ENCODE measurements at places on chromosomes 11 and 22.

GRCh38 chr11:72313912-72314598 is 70.1 kb upstream of the PHOX2A start:
- no peak for DNase-seq
- H3K27me3 ChIP-seq, result no peaks in the 10 kb centered on the region
- no peaks in the 10 kb centered on the region for H3K4me1 ChIP-seq
- H3K36me3 ChIP-seq, result no peaks in the 10 kb centered on the region

GRCh38 chr11:73314117-73314961 is 6.3 kb downstream of the ARHGEF17 start:
- DNase-seq, result no peak
- H3K36me3 ChIP-seq, result peaks cover 2% of the 10 kb centered on the region
- peaks cover 73% of the 10 kb centered on the region for H3K4me1 ChIP-seq
- H3K27me3 ChIP-seq, result no peaks in the 10 kb centered on the region

- H3K36me3 ChIP-seq, result no peaks in the 10 kb centered on the region
- no peaks in the 10 kb centered on the region for H3K27me3 ChIP-seq
- H3K4me1 ChIP-seq, result no peaks in the 10 kb centered on the region
Measured at GRCh38 chr11:24181395-24182047, 315.3 kb upstream of the LUZP2 start.

DNA sequence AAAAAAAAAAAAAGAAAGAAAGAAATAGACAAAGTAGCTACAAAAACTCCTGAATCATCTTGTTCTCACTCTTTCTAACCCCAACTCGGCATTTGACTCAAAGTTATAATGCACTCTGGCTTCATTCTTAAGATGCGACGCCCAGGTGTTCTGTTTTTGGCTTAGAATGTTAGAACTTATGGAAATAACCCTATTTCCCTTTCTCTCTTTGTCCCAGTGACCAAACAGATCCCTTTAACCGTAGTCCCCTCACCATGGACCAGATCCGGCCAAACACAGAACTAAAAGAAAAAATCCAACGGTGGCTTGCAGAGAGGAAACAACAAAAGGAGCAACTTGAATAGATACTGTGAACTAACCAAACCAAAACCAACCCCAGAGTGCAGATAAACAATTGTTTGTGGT is 5.3 kb upstream of the ATP5MG start:
- H3K4me1 ChIP-seq, result no peaks in the 10 kb centered on the region
- H3K4me3 ChIP-seq, result no peak overlapping the region
- H3K27ac ChIP-seq, result no peak overlapping the region
- no peak for DNase-seq
- no peaks in the 10 kb centered on the region for H3K27me3 ChIP-seq
- peaks cover 6% of the 10 kb centered on the region for H3K36me3 ChIP-seq

DNA sequence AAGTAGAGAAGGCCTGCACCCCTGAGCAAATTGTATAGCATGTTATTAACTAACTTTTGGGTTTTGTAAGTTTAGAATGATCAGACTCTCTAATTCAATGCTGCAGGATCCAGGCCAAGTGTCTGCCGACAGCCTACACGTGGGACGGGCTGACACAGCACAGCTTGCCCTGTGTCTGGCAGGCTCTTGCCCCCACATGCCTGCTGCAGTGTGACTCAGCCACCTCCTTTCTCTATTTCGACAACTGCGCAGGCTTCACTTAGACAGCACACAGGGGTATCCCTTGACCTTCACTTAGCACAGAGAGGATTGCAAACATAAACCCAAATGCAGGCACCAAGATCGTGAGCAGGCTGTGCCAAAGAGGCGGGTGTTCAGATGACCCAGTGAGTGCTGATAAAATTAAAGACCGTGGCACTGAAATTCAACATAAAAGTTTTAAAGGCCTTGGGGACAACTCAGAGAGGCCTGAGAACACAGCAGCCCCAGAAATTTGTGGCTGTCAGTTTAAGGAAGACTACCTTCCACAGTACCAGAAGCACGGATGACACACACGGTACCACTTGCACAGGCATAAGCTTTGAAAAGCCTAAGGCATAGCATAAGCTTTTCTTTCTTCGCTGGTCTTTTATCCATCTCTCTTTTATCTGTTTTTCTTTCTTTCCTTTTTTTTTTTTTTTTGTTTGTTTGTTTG is 37.8 kb downstream of the SCN3B start:
- no peaks in the 10 kb centered on the region for H3K27me3 ChIP-seq
- DNase-seq, result no peak
- no peak overlapping the region for H3K27ac ChIP-seq
- no peaks in the 10 kb centered on the region for H3K4me1 ChIP-seq

DNA sequence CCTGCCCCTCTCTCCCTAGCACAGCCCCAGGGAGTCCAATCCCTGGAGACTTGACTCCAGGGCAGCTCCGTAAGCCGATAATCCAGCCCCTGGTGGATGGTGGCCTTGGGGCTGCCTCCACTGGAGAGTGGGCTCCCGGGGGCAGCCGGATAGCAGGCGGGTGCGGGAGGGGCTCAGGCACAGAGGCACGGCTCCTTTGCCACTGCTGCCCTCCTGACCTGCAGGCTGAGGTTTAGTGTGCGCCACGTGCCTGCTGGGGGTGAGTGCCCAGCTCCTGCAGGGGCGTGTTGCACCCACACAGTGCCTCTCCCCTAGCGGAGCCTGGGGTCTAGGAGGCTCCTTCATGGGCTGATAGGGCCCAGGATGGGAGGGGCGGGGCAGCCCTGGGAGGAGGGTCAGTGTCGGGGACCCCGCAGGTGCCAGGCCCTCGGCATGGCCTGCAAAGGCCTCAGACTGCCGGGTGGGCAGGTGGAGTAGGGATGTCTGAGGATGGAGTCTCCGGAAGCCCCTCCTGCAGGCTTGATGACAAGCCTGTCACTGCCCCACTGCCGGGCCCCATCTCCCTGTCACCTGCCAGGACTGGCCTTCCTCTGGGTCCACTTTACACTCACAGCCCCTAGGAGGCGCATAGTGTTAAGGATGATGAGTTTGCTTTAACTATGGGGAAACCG is 5.6 kb downstream of the DUSP8 start:
- DNase-seq, result no peak
- no peaks in the 10 kb centered on the region for H3K36me3 ChIP-seq

- DNase-seq, result no peak
- no peaks in the 10 kb centered on the region for H3K36me3 ChIP-seq
- no peaks in the 10 kb centered on the region for H3K27me3 ChIP-seq
- H3K27ac ChIP-seq, result no peak overlapping the region
- peak overlapping the region; percentile 36 for H3K4me3 ChIP-seq
- H3K4me1 ChIP-seq, result peaks cover 15% of the 10 kb centered on the region
Measured at GRCh38 chr11:554428-555226, 5.9 kb downstream of the LMNTD2 start.

GRCh38 chr11:115049796-115050195 is 371.5 kb downstream of the NXPE2 start:
- H3K36me3 ChIP-seq, result no peaks in the 10 kb centered on the region
- no peak overlapping the region for H3K4me3 ChIP-seq
- H3K4me1 ChIP-seq, result no peaks in the 10 kb centered on the region

DNA sequence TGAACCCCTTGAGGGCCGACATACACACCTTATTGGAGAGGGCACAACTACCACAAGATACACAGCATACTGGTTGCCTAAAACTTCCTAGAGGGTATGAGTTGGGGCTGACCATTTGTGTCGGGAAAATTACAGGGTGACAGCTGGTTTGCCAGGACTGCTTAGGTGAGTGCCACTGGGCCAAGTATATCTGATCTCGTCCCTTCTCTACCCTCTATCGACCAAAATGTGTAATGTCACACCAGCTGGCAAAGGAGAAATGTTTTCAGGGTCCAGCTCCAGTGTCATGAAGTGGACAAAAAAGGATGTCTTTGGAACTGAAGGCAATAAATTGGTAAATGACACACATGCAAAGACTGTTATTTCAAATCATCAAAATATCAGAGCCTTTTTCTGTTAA is 126.1 kb downstream of the PGR start:
- H3K36me3 ChIP-seq, result no peaks in the 10 kb centered on the region
- no peaks in the 10 kb centered on the region for H3K27me3 ChIP-seq
- H3K27ac ChIP-seq, result no peak overlapping the region
- no peaks in the 10 kb centered on the region for H3K4me1 ChIP-seq
- no peak overlapping the region for H3K4me3 ChIP-seq

DNA sequence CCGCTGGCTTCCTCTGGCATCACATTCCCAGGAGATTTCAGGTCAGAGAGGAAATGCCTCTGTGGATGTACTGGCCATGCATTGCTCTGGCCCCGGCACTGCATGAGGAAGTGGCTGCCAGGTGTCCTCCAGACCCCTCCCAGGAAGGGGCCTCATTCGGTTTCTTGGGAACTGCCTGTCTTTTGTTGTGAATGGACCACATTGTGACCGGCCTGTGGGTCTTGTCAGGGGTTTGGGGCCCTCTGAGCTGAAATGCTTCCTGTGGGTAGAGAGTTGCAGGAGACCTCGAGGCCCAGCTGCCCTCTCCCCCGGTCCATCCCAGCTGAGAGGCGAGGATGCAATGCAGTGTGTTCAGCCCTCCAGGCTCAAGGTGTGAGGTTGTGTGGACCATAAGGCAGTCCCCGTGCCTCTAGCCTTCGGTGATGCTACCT is 18.8 kb upstream of the ST3GAL4 start:
- no peaks in the 10 kb centered on the region for H3K27me3 ChIP-seq
- H3K4me3 ChIP-seq, result no peak overlapping the region
- peaks cover 54% of the 10 kb centered on the region for H3K4me1 ChIP-seq
- no peak for DNase-seq
- H3K36me3 ChIP-seq, result no peaks in the 10 kb centered on the region
- no peak overlapping the region for H3K27ac ChIP-seq

GRCh38 chr11:20089796-20090653 is 70.2 kb downstream of the DBX1 start:
- H3K4me3 ChIP-seq, result no peak overlapping the region
- no peaks in the 10 kb centered on the region for H3K4me1 ChIP-seq
- H3K36me3 ChIP-seq, result peaks cover 63% of the 10 kb centered on the region

DNA sequence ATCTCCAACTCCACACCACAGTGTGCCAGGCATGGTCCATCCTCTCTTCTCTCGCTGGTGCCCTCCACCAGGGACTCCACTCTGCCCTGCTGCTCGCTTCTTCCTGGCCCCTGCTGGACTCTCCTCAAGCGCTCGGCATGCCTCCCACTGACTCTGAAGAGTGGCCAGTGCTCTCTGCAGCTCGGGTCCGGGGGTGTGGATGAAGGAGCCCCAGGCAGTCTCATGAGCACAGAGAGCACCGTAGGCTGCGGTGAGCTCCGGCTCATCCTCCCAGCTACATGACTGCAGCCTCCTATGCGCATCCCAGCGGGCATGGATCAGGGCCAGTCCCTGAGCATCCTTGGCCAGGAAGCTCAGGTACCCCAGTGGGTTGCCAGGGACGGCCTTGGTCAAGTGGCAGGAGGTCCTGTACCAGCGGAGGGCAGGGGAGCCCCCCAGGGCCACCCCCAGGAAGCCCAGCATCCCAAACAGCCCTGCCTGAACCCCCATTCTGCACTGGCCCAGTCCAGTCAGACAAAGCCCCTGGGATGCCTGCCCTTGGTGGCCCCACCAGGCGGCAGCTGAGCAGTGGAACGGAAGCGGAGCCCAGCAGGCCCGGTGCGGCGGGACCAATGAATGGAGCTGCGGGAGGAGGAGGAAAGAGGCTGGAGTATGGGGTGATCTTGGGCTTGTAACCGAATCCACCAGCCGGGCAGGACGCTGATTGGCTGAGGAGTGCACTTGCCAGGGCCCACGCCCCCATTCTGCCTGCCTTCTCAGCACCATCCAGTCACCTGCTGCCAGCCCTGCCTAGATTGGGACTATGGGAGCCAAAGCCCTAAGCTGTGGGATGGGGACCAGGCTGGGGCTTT is at the start of gene PLA2G3:
Gene PLA2G3, minus strand, starts transcription at position 643 of the 851 bp plus-strand sequence. Its CDS starts 154 bp downstream, at position 489.
- H3K4me3 ChIP-seq, result no peak within 1 kb of the TSS
- H3K27me3 ChIP-seq, result no peaks in the 10 kb centered on the region
- no peak within 1 kb of the TSS for H3K27ac ChIP-seq
- H3K4me1 ChIP-seq, result no peaks in the 10 kb centered on the region
- H3K36me3 ChIP-seq, result no peaks in the 10 kb centered on the region

GRCh38 chr11:91100427-91100826 is 877.6 kb upstream of the CHORDC1 start:
- no peaks in the 10 kb centered on the region for H3K4me1 ChIP-seq
- no peaks in the 10 kb centered on the region for H3K27me3 ChIP-seq
- H3K4me3 ChIP-seq, result no peak overlapping the region

DNA sequence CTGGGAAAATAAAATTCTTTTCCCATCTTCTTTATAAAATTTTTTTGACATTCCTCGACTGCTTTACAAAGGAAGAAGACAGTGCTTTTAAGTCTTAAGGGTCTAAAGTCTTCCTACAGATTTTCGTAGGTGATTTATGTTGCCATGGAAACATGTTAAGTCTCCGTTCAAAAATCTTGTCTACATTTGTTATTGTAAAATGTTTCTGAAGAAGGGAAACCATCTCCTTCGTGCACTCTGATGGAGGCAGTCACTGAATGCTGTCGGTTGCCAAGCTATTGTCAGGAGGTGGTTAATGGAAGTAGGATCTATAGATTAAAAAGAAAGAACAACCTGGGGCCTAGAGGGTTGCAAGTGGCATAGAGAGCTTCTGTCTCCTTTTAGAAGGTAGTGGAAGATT is 52.6 kb downstream of the MAP6 start:
- H3K27me3 ChIP-seq, result no peaks in the 10 kb centered on the region
- H3K4me3 ChIP-seq, result no peak overlapping the region
- H3K4me1 ChIP-seq, result no peaks in the 10 kb centered on the region
- no peak overlapping the region for H3K27ac ChIP-seq
- DNase-seq, result no peak
- H3K36me3 ChIP-seq, result no peaks in the 10 kb centered on the region

DNA sequence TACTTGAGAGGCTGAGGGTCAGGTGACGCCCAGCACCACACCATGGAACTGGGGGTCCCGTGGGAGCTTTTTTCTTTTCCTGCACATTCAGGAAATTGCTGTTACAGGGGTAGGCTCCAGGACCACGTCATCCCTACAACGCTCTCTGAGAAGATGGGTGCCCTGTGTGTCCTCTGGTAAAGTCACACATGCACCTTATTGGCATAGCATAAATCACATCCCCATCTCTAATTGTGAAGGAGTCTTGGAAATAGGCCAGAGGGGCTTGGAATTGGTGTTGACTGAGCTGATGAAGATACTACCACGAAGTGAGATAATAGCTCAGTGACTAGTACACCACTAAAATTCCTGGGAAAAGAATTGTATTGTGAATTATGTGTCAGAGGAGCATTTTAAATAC is 57.6 kb downstream of the TNRC6B start:
- no peak overlapping the region for H3K27ac ChIP-seq
- DNase-seq, result no peak
- H3K4me1 ChIP-seq, result peaks cover 14% of the 10 kb centered on the region
- H3K27me3 ChIP-seq, result no peaks in the 10 kb centered on the region

GRCh38 chr22:27578937-27579617 is 222.5 kb downstream of the MN1 start:
- H3K4me3 ChIP-seq, result no peak overlapping the region
- H3K27me3 ChIP-seq, result no peaks in the 10 kb centered on the region
- no peaks in the 10 kb centered on the region for H3K4me1 ChIP-seq
- H3K27ac ChIP-seq, result no peak overlapping the region

DNA sequence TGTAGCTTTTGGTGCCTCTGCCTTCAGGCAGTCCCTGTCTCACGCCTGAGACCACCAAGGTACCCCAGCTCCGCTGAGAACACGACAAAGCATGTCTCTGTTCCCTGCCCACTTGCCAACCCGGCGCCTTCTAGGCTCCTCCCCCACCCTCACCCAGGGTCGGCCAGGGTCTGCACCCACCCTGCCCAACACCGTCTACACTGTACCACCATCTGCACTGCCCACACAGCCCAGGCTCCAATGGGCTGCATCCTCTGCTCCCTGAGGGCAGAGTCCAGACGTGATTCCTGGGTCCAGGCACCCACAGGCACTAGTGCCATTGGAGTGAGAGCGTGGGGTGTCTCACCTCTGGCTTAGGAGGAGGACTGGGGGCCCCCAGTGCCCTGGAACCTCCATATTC is 22.8 kb upstream of the ACR start:
- peaks cover 8% of the 10 kb centered on the region for H3K27me3 ChIP-seq
- H3K4me1 ChIP-seq, result peaks cover 15% of the 10 kb centered on the region
- no peak overlapping the region for H3K27ac ChIP-seq
- no peak overlapping the region for H3K4me3 ChIP-seq
